ENCODE measurements at places on chromosomes 16 and 17.

- no peak for DNase-seq
These were observed 35.8 kb downstream of the SRCIN1 start for GRCh38 chr17:38569701-38570512.

GRCh38 chr16:69064764-69065313 lies 40.6 kb upstream of the HAS3 start:
- DNase-seq = no peak

DNA sequence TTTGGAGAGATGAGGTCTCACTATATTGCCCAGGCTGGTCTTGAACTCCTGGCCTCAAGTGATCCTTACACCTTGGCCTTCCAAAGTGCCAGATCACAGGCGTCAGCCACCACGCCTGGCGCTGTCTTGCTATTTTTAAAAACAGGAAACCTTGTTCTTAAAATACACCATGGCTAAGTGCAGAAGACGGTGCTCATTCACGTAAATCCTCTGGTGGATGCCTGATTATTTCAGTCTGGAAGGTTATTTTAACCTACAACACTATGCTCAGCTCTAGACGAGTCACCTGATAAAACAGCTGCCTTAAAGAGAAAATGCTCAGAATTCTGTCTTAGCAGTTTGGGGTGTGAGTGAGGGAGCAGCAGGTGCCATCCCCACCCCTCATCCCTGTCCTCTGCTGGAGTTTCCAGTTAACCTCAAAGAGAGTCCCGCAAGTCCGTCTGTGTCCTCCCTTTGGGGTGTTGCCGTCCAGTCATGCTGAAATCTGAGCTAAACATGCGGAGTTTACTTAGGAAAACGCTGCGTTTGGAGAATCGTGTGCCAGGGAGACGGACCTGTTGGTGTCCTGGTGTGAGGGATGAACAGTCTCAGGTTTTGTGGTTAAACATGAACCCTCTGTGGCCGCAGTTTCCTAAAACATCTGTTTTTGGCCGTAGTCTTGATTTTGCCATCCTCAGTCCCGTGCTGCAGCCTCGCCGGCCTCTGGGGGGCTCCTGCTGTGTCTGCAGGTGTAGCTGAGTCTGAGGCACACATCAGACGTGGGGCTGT lies 17.1 kb downstream of the SPG7 start:
- DNase-seq = no peak

DNA sequence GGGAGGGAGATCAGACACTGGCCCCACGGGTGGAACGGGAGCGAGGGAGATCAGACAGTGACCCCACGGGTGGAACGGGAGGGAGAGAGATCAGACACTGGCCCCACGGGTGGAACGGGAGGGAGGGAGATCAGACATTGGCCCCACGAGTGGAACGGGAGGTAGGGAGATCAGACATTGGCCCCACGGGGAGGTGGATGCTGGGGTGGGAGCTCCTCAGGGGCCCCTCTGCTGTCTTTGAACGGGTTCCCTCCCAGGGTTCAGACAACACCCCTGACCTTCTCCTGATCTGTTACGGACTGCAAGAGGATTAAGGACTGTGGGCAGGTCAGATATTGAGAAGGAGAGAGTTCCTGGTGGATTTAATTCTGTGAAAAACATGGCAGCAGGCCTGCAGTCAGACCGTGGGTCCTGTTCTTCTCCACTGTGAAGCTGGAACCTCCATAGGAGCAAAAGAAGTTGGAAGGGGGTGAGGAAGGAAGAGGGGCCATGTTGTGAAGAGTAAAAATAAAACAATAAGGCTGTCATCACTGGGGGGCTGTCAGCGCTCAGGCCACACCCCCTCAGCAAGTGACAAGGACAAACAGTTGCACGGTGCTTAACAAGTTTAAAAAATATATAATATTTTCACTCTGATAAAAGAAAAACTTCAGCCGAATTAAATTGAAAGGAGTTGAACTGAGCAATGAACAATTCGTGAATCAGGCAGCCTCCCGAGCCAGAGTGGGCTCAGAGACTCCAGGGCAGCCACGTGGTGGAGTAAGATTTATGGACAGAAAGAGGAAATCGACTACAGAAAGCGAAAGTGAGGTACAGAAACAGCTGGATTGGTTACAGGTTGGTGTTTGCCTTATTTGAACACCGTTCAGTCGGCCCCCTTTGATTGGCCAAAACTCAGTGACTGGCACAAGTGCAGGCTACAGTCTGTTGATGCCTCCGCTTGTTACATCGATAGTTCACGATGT lies 348.7 kb upstream of the TNRC6C start:
- no peak for DNase-seq

- peak; percentile 16 for DNase-seq
These were observed 435.5 kb downstream of the KCNJ2 start for GRCh38 chr17:70604854-70605253.

GRCh38 chr17:78817123-78817522 lies 23.5 kb downstream of the USP36 start:
- DNase-seq = no peak

GRCh38 chr17:77365584-77366186 lies 224.9 kb downstream of the SEC14L1 start:
- peak; percentile 31 for DNase-seq

DNA sequence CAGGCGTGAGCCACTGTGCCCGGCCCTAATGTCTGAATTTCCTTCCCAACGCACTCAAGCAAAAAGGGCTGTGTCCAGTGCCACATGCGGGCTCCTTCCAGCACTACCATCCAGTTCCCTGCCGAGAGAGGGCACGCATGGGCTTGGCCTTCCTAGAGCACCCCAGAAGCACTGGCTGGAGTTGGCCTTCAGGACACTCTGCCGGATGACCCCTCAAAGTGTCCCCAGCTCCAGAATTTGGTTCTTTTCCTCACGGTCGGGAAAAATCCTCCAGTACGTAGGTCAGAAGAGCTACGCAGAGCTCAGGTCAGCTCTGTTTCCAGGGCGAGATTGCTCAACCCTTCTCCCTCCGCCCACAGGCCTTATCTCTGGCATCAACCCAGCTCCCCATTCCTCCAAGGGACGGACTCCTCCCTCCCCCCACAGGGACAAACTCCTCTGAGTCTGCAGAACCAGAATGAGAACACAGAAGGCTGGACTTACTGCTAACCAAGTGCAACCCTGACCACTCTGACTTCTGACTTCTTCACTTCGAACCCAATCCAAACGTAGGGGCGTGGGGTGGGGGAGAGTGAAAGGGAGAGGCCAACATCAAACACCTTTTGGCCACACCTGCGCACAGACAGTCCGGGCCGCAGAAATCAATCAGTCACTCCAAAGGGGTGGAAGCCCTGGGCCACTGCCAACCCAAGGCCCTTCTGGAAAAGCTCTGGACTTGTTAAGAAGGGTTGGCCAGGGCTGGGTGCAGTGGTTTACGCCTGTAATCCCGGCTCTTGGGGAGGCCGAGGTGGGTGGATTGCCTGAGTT lies 3.6 kb downstream of the CDC42EP4 start:
- DNase-seq = no peak

DNA sequence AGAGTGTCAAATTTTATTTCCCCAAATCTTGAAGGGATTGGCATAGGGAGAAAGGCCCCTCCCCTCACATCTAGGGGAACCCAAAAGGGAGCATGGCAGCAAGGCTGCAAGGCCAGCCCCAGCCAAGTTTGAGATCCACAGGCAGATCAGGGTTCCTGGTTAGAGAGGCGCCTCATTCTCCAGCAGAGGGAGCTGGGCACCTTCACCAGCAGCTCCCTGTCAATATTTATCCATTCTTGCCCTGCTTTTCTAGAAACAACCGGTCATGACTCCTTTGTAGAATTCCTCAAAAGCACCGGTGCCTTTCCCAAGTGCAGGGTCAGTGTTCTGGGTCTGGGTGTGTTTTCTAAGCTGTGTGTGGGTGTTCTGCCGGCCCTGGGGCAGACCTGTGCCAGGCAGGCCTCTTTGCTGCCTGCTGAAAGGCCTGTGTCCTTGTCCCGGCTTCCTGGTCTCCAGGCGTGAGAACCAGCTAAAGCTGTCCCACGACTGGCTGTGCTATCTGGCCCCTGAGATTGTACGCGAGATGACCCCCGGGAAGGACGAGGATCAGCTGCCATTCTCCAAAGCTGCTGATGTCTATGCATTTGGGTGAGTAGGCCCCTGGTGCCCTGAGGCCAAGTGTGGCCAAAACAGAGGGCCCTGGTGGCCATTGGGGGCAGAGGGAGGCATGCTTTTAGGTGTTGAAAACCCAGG lies 21.2 kb upstream of the LGALS9 start:
- DNase-seq = peak; percentile 48

DNA sequence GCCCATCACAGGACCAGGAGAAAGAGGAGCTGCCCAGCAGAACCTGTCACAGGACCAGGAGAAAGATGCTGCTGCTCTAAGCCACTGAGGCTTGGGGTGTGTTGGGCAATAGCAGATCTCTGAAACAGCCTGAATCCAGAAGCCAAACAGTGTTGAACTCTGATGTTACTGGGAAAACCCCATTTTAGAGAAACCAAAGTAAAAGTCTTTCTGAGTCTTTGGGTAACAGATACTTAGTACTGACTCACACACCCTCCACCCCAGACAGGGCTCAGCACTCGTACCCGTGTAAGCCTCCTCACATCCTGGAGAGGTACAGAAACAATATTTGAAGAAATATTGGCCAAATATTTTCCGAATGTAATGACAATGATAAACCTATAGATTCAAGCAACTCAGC lies 82.8 kb upstream of the GNG13 start:
- no peak for DNase-seq

- DNase-seq = peak; percentile 72
These were observed 1.4 kb downstream of the MSL1 start for GRCh38 chr17:40122999-40123810.

DNA sequence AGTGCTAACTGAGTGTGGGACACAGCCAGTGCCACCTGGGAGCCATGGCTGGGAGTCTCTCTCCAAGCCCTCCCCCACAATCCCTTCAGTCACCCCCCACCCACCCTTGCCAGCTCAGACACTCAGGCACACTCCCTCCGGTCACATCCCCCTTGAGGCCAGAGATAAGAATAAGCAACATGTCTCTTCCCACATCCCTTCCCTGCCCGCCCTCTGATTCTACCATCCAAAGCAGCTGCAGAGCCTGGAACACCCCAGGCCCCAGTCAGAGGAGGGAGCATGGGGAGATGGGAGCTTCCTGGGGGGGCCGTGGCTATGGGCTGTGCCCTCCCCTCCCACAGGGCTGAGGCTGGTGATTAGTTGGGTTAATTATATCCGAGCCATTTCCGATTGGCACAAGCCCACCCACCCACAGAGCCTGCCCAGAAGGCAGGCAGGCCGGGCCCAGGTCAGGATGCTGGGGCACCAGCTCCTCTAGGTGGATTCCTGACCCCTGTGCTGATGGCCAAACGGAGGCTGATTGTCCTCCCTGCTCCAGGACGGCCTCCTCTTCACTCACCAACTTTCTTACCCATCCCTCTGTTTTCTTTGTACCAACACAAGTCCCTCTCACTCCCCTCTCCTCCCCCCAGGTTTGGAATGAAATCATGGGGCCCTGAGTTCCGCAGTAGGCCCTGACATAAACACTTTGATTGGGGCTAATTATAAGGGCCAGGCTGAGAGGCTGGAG lies 28.6 kb upstream of the MEIOC start:
- no peak for DNase-seq

GRCh38 chr16:72256398-72257066 lies 84.6 kb upstream of the PMFBP1 start:
- no peak for DNase-seq

DNA sequence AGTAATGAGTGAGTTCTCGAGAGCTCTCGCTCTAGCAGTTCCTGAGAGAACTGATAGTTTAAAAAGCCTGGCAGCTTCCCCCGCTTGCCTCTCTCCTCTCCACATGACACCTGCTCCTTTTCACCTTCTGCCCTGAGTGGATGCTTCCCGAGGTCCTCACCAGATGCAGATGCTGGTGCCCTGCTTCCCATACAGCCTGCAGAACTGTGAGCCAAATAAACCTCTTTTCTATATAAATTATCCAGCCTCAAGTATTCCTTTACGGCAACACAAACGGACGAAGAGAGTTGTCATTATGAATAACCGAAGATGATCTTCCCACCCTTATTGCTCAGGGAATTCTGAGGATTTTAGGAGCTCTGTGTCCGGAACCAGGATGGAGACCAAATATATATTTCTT lies 41.9 kb upstream of the ZCCHC14 start:
- no peak for DNase-seq

DNA sequence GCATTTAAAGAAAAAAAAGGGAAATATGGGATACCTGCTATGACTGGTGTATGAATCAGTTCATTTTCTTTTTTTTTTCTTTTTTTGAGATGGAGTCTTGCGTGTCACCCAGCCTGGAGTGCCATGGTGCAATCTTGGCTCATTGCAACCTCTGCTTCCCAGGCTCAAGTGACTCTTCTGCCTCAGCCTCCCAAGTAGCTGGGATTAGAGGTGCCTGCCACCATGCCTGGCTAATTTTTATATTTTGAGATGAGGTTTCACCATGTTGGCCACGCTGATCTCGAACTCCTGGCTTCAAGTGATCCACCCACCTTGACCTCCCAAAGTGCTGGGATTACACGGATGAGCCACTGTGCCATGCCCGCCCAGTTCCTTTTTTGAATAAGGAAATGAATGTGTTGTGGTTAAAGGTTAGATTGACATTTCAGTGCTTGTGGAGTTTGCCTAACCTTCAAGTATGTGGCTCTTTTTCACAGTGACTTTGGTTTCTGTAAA lies 7.7 kb downstream of the HAPSTR1 start:
- no peak for DNase-seq

GRCh38 chr17:63937920-63938319 lies 5.8 kb upstream of the CD79B start:
- no peak for DNase-seq

DNA sequence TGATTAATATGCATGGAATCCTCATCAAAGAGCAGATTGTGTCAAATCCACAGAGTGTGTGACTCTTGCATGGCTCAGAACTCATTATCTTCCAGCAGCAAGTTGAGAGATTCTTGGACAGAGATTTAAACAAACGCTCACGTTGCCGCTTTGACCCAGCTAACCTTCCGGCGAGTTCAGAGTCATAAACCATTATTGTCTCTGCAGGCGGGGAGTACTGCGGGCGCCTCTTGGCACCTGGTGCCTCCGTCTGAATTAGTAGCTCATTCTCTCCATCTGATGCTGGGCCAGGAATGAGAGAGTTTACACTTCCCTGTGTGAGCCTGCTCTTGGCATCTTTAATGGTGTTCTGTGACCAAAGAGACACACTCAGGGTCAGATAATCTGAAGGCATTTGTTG lies 138.6 kb upstream of the WSCD1 start:
- peak; percentile 83 for DNase-seq

- DNase-seq = no peak
These were observed 72.0 kb downstream of the FTO start for GRCh38 chr16:53775821-53776431.

DNA sequence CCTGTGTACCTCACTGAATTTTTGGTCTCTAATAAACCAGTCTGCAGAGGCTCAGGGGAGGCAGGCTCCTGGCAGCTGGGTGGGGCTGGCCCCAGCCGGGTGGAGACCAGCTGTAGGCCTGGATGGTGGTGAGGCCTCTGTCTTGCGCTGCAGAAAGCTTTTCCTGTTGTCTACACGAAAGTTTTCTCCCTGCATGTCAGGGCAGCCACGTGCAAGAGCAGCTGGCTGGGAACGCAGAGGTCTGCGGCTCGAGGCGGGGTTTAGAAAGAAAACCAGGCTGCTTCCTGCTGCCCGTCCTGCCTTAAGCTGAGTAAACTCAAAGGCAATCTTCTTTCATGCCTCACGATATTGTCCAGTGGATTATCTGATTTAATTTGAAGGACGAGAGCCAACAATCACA lies 2.4 kb downstream of the SERPINF1 start:
- no peak for DNase-seq

Measured in cerebellar cortex (tissue), 1 donor.